Psoas muscle (tissue), 8 donors: ENCODE measurements at places on chromosomes 2 and 18. TPM values are rescaled to one million over a fixed set of nuclear protein-coding genes. Genes with fewer than 3 reads are reported as not detected.

UGT1A10 gene
- not detected for total RNA-seq

SPRED2 gene
- 9.2 TPM for total RNA-seq

YWHAQ gene
- total RNA-seq: 53.5 TPM

MEX3C gene
- 15.1 TPM for total RNA-seq

TRIM43 gene
- not detected for total RNA-seq

RBM44 gene
- 0.58 TPM for total RNA-seq

BBS5 gene
- 8.1 TPM for total RNA-seq

LOXHD1 gene
- 0.13 TPM for total RNA-seq

DNA sequence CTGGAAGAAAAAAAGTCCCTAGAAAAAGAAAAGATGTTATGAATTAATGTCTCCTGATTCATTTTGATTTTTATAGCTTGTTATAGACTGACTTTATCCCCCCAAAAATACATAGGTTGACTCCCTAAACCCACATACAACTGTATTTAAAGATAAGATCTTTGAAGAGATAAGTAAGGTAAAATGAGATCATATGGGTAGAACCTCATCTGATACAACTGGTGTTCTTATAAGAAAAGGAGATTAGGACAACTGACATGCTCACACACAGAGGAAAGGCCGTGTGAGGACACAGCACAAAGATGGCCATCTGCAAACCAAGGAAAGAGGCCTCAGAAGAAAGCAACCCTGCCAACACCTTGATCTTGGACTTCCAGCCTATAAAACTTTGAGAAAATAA is 117.5 kb downstream of the CD226 start:
- DNase-seq: no peak

DNA sequence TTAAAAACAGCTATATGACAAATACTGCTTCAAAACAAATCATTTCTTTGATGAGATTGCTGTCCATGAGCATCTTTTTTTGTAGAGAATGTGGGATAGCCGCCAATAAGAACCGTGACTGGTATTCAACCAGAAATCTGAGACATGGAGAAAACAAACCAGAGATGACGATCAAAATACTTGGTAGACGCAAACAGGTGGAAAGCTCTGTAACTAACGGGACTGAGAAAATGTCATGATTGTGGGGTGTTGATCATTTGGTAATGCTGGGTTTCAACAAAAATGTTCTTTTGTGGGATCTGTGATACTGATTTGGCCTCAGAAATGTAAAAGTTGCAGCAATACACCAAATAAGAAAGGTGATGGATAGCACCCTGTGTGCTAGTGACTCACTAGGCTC is 364.8 kb downstream of the NYAP2 start:
- no peak for DNase-seq

DNA sequence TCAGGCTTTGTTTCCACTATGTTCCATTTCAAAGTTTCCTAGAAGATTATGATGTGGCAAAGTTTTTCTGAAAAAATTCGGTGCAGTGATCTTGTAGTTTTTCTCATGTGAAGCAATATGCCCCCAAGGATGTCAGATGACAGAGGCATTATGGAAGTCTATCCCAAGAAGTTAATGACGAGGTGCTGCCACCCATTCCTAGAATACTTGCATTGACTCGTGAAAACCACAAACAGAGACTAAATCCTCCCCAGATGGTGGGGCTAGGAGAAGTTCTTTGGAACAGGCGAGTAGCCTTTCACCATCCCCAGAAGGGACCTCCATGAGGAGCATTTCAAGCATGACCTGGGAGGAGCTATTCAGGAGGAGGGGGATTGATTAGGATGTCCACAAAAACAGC is 40.2 kb upstream of the COPS8 start:
- DNase-seq: no peak

DNA sequence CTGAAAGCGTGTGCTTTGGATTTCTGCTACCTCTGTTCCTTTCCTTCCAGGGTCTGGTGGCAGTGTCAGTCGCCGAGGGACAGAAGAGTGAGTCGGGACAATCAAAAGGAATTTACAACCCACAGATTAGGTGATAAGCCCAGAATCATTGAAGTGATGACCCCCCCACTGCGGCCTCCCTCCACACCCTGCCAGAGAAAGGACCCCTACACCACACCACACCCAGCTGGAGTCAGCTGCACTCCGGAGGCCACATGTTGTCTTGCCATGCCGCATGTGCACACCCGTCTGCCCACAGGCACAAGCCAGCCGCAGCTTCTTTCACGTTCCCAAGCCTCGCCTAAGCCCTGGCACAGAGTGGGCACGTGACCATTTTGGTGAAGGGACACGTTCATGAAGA is 366.8 kb upstream of the SALL3 start:
- DNase-seq: no peak

GRCh38 chr2:223474893-223475292 is 127.3 kb downstream of the SCG2 start:
- DNase-seq: no peak

DNA sequence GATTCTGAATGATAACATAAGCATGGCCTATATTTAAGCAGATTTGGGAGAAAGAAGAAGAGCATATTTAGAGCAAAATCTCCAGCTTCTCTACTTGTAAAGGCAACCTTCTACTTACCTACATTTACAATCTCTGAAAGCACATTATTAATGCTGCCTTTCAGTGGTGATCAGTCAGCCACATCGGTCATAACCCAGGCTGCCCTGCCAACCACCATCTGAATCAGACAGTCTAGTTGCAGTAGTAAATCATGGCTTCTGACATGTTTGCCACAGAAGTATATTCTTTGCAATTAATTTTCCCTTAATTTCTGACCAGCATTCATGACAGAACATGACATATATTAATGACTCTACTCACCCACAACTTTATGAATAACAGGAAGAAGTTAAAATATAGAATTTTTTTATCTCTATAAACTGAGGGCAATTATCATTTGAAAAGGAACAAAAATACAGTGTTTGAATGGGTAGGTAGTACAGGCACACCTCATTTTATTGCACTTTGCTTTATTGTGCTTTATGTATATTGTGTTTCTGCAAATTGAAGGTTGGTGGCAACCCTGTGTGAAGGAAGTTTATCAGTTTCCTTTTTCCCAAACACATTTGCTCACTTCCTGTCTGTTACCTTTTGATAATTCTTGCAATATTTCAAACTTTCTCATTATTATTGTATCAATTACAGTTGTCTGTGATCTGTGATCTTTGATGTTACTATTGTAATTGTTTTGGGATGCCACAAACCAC is 531.6 kb upstream of the CHAC2 start:
- no peak for DNase-seq

- DNase-seq: no peak
These were observed 117.5 kb downstream of the TMEM163 start for GRCh38 chr2:134601264-134601663.

GRCh38 chr2:57180042-57180567 is 866.5 kb upstream of the VRK2 start:
- DNase-seq: no peak

DNA sequence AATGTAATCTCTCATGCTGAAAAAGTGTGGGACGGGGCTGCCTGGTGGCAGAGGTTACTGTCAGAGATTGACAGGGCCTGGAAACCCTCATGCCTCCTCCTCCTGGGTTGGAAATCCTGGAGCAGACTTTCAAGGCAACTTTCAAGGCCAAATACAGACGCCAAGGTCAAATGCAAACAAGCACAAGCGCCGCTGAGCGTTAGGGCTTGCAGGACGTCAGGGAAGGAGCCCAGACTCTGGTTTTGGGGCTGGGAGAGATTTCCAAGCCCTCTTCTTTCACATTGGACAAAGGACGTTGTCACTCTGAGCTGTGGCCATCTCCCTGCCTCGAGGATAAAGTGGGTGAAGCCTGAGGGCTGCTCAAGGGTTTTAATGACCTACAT is 120.1 kb downstream of the TWIST2 start:
- no peak for DNase-seq

- DNase-seq: no peak
These were observed 7.5 kb upstream of the DLX2 start for GRCh38 chr2:172109988-172110811.

GRCh38 chr2:58427572-58428095 is 186.5 kb upstream of the FANCL start:
- no peak for DNase-seq

GRCh38 chr18:11548916-11549551 is 60.4 kb upstream of the SLC35G4 start:
- no peak for DNase-seq

DNA sequence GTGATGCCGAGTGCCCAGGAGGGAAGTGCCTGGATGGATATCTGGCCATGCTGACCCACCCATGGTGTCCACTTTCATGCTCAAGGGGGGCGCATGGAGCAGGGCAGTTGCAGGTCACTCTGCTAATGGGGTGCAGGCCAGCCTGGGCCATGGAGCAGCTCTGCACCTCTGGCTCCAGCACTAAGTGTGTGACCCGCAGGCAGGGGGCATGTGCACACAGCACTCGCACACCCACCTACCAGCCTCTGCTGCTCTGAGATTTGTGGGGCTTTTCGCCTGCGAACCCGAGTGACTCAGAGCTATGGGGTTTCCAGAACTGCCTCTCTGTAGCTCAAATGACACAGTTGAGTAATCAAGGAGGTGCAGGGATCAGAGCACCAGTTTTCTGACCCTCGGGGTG is 66.2 kb downstream of the CYP26B1 start:
- DNase-seq: no peak

GRCh38 chr2:134287323-134287722 is 33.5 kb downstream of the MGAT5 start:
- no peak for DNase-seq

GRCh38 chr2:112749755-112750559 is 14.5 kb downstream of the CKAP2L start:
- DNase-seq: peak; percentile 74

DNA sequence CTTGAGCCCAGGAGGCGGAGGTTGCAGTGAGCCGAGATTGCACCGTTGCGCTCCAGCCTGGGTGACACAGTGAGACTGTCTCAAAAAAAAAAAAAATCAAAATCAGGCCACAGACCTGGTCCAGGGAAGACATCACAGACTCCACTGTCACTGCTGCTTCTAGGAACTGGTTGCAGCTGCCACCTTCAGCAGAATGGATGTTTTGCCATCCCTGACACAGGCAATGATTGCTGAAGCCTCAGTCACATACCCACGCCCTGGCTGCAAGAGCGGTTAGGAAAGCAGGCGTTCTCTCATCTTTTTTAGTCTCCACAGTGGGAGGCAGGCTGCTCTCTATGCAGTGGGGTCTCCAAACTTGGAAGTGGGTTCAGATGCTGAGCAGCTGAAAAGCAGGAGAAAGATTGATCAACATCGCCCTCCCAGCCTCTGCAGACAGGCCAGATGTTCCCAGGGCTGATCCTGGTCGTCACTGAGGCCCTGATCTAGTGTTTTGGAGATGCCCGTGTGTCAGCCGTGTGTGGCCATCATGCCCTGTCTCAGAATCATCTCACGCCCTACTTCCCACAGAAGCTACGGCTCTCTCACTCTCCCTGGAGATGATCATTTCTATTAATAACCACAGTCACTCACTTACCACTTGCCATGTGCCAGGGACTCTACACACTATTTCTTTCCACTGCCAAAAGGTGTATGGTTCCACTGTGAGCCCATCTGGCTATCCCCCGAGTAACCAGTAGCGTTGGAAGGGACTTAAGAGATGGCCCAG is 91.8 kb downstream of the PLB1 start:
- DNase-seq: peak; percentile 56

- no peak for DNase-seq
These were observed 338.1 kb downstream of the SLC4A3 start for GRCh38 chr2:219965287-219966194.

DNA sequence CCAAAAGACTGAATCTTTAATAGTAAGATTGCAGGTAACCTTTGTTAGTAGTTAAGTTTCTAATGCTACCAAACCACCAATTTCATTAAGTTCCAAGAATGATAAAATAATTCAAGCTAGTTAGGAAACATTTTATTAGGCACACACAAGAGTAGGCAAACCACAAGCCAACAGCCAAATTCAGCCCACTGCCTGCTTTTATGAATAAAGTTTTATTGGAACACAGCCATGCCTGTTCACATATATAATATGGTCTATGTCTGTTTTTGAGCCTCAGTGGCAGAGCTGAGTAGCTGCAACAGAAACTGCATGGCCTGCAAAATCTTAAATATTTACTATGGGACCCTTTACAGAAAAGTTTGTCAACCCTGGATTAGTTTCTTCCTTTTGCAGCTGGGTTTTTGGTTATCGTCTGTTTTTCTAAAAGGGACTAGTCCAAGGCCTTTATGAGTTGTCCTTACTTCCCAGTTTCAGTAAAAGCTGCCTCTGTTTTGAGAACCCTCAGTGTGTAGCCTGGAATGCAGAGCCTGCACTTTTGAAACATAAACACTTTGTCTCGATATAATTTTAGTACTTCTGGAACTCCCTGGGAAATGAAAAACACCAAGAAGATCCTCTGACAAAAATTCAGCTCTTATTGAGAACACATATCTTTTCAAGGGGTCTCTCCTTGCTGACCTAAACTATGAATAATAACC is 39.1 kb downstream of the FRZB start:
- DNase-seq: no peak

DNA sequence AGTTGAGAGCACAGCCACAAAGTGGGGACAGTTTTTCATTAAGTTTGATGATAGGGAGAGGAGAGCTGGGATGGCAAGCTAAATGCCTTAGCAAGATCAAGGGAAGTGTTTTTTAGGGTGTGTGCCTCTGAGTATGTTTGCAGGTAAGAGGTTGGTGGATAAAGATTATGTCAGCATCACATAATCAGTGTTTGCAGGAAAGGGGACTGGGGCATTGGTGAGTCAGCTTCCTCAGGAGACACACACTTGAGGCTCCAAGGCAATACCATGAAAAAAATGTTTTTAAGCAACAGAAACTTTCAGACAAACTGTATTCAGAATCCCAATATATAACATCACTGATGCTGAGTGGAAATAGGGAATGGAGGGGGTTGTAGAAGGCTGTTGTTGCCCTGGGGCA is 25.4 kb upstream of the DTNB start:
- DNase-seq: no peak

DNA sequence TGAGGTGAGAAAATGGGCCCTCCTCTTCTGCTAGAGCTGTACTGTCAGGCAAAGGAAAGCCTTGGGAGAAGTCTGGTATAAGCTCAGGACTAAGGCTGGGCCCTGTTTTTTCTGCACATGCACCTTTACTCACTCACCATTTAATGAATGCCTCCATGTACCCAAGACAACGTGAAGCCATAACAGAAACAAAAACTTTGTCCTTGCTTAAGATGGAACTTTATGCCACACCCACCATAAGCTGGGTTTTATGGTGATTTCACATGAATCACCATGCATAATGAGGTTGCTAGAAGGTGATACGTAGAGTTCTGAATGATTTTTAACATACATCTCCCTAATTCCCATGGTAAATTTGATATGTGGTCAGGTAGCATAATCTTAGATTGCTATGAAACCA is 63.7 kb upstream of the CYP26B1 start:
- no peak for DNase-seq

GRCh38 chr18:48862132-48862531 is 88.6 kb downstream of the SMAD7 start:
- DNase-seq: no peak

DNA sequence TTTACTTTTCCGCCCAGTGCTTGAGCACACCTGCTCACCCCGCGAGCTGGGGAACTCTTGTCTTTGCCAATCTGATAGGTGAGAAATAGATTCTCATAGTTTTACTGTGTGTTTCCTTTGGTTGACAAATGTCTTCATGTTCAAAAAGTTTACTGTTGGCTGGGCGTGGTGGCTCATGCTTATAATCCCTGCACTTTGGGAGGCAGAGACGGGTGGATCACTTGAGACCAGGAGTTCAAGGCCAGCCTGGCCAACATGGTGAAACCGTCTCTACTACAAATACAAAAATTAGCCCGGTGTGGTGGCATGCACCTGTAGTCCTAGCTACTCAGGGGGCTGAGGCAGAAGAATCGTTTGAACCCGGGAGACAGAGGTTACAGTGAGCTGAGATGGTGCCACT is 10.3 kb downstream of the ODC1 start:
- DNase-seq: no peak

- DNase-seq: no peak
These were observed 15.1 kb upstream of the BZW1 start for GRCh38 chr2:200796561-200796960.
